ENCODE measurements at places on chromosomes 5 and 9. TPM values are rescaled to one million over a fixed set of nuclear protein-coding genes. Genes with fewer than 3 reads are reported as not detected.

Gene TAF1L
- under 0.01 TPM for total RNA-seq

Gene ZNF608
- total RNA-seq: 41.0 TPM

Gene NMUR2
- 0.10 TPM for total RNA-seq

Gene GPR150
- not detected for total RNA-seq

Gene TRIM36
- total RNA-seq: 1.2 TPM

Gene EHMT1
- total RNA-seq: 52.3 TPM

Gene STING1
- 16.6 TPM for total RNA-seq

Gene PPP2R2B
- 2.2 TPM for total RNA-seq

Gene ANP32B
- total RNA-seq: 32.3 TPM

Gene TAF11L10
- not detected for total RNA-seq

Gene FGF18
- total RNA-seq: 5.5 TPM

Gene NME5
- total RNA-seq: 1.3 TPM

Gene TNFSF15
- total RNA-seq: 0.59 TPM

Gene SHC3
- 0.79 TPM for total RNA-seq

Gene FIBCD1
- 0.10 TPM for total RNA-seq

Gene TSPAN17
- total RNA-seq: 16.6 TPM

Gene ENG
- total RNA-seq: 9.1 TPM

Gene AHRR
- 11.9 TPM for total RNA-seq

Gene IL33
- total RNA-seq: 28.1 TPM

Gene IFNA21
- total RNA-seq: not detected

Gene NELFB
- total RNA-seq: 21.3 TPM

Gene GPX8
- 61.1 TPM for total RNA-seq

Gene HSD17B3
- total RNA-seq: 0.59 TPM

Gene LCN9
- not detected for total RNA-seq

Gene IRGM
- 0.39 TPM for total RNA-seq

Gene ARHGEF28
- 19.2 TPM for total RNA-seq

Gene TRIP13
- 6.5 TPM for total RNA-seq

Gene COL5A1
- total RNA-seq: 349 TPM

Gene CAMK4
- total RNA-seq: 6.0 TPM

Gene CCDC69
- total RNA-seq: 7.0 TPM

Gene P4HA2
- 88.9 TPM for total RNA-seq

Gene NEUROG1
- not detected for total RNA-seq

Gene SH3RF2
- total RNA-seq: 9.8 TPM

Gene FGF10
- total RNA-seq: 11.1 TPM

Gene PPP3R2
- total RNA-seq: not detected

Gene PTTG1
- total RNA-seq: 32.2 TPM

Gene INVS
- 29.1 TPM for total RNA-seq

Gene EGFLAM
- total RNA-seq: 22.2 TPM

Gene PGM5
- 13.8 TPM for total RNA-seq

Gene SMIM3
- total RNA-seq: 13.5 TPM

Gene PLPP6
- 5.6 TPM for total RNA-seq

Gene BTF3
- total RNA-seq: 355 TPM

Gene SMU1
- 25.7 TPM for total RNA-seq
